ENCODE measurements at places on chromosomes 11 and 22.

DNA sequence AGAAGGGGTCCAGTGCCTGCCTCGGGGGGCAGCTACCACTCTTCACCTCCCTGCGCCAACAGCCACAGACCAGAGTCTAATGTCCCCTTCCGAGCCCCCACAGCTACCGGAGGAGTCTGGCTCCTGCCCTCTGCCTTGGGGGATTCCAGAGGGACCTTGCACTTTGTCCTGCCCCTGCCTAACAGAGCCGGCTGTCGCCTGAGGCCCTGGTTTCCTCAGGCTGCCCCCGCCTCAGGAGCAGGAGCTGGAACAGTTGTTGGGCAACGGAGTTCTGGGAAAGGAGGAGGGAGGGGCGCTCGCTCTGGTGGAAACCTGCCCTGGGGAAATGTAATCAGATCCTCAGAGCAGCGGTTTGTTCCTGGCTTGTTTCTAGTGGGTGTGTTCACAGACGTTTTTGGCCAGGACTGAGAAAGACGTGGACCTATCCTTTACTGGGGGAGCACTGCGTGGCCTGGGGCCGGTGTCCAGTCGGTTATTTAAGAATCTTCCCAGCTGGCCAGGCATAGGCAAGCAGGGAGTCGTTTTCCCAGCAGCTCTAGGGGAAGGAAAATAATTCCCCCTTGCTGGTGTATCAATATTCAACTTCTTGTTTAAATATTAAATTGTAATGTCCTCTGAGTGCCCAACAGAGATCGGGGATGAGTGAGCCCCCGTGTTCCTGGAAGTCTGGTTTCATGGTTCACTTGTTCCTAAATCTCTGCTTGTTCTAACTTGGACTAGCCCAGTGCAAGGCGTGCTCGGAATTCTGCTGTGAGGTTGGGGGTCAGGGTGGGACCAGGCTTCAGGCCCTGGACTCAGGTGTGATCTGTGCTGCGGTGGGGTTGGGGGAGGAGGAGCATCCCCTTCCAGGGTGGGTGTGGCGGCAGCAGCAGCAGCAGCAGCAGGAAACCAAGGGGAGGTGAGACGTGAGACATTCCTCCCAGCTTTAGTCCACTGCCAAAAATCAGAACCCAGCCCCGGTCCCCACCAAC lies 32.1 kb downstream of the A4GALT start:
- peak; percentile 91 for DNase-seq

GRCh38 chr22:31627223-31627731 lies 34.7 kb downstream of the PISD start:
- DNase-seq, result no peak

- peak; percentile 89 for DNase-seq
Measured at GRCh38 chr11:116312570-116313391, 460.0 kb downstream of the BUD13 start.

DNA sequence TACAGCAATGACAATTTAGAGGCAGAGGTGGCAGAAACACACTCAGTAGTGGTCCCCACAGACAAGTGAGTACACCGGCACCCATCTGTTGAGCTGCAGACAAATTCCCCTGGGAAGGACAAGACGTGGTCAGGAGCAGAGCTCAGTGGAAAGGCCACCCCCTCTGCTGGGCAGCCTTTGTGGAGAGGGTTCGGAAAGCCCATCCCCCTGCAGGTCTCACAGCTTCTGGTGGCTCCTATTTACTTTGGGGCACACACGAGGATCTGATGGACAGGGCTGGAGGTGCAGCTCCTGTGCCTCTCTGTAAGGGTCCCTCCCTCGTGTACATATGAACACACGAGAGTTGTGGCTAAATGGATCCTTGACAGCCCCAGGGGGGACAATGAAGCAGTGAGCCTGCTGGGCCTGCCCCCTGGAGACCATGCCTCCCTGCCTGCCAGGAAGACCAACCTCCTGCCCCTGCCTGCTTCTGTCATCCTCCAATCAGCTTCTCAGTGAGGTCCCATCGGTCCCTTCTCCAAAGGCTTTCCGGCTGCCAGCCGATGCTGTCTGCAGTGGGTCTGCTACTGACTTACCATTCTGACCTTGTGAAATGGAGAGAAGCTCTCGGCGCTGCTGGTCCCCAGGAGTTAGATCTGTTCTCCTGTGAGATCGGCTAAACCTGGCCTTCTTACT lies 161.5 kb downstream of the CACNA1I start:
- no peak for DNase-seq

GRCh38 chr11:26780376-26781085 lies 58.7 kb upstream of the SLC5A12 start:
- no peak for DNase-seq

GRCh38 chr11:48041877-48042695 lies 61.7 kb downstream of the PTPRJ start:
- DNase-seq, result no peak

- DNase-seq, result no peak
Measured at GRCh38 chr11:127119356-127119755, 118.8 kb upstream of the KIRREL3 start.

DNA sequence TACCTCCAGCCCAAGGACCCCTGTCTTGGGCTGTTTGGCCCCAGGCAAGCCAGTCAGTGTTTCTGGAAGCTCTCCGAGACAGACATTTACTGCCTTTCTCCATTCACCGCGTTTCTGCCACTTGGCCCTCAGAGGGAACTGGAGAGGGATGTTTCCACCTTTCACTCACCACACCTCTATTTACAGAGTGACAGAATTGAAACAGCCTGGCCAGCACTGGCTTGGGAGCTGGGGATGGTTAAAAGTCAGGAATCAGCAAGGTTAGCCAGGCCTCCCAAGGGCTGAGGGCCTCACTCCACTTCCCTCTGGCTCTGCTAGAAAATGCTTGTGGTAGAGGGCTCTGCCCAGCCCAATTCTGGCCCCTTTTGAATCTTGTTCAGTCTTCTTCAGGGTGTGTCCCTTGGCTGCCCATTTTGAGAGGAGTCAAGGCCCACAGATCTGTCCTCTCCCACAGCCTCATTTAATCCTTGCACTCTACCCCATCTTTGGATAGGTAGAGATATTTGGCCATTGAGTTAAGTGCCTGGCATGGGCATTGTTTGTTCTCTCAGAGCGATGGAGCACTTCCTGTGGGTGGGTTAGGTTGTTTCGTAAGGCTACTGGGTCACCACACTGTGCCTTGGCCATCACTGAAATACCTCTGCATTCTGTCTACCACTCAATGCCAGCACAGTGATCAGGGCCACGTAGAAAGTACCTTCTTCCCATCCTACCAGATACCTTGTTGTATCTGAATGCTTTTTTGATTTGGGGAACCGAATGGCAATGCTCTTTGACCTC lies 119.2 kb downstream of the MICAL2 start:
- DNase-seq, result no peak

DNA sequence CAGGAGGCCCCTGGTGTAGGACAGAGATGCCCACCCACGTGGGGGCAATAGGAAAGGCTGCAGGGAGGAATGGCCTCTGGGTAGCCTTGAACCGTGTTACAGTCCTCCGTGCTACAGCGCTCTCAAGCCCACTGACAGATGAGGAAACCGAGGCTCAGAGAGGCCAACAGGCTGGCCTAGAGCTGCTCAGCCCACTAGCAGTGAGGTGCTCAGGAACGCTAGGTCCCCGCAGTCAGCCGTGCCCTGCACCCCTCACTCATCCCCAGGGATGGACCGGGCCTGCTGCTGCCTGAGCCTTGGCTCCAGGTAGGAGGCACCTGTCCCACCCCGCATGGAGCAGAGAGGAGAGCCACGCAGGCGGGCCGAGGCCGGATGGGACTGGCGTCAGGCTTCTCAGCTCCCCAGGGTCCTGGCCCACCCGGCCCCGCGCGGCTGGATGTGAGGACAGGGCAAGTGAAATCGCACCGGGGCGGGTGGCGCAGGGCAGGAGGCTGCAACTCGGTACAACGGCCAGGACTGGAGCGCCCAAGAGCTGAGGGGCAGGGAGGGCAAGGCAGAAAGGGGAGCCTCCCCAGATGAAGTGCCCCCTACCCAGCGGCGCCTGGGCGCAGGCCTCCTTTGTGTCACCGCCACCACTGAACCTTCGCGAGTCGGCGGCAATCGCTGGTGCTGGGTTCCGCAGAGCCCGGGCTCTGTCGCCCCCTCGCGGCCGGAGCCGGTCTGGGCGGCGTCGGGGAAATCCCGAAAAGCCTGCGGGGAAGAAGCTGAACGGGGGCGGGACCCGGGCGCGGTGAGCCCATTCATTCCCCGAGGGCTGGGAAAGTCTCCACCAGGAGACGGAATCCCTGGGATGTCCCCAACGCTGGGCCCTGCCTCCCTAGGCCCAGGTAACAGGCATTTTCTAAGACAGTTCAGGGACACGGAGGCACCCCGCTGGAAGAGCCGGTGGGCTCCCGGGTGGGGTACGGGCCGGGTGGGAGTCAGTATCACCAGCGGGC lies 8.4 kb upstream of the SLC2A11 start:
- DNase-seq, result peak; percentile 92

DNA sequence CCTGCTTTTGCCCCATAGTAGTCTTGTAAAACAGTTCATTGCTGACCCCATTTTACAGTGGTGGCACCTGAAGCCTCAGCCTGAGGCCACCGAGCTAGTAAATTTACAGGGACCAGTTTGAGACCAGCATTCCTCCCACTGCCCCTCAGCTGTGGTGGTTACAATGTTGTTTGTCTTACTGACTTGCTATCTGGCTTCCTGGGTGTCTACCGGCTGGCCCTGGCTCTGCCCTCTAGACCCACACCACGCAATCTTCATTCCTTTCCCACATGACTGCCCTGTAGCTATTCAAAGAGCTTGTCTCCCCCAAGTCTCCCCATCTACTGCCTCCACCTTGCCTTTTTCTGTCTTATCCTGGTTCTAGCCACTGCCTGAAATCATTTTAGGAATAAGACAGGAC lies 20.8 kb downstream of the PIK3IP1 start:
- DNase-seq, result no peak

GRCh38 chr11:70297341-70297740 lies 26.9 kb downstream of the PPFIA1 start:
- DNase-seq, result no peak

- no peak for DNase-seq
Measured at GRCh38 chr22:37381489-37381888, 45.8 kb downstream of the ELFN2 start.

DNA sequence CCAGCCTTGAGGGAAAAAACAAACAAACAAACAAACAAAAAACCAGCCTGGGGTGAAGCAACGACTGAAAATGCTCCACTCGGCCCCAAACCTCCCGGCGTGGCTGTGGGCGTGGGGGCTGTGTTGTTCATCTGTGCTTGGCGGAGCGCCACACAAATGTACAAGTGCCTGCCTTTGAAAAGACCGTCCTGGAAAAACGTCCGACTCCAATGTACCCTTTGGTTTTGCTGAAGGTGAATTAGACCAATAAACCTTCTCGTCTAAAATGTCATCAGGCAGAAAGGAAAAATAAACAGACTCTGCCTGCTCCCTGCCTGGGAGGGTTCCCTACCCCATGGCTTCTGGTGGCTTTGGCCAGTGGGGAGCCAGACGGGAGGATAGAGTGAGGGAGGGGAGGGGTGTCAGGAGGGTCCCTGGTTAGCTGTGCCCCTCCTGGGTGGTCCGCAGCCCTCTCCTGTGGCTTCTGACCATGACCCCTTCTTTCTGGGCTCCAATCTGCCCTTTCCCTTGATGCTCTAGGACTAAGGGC lies 93.9 kb downstream of the TRMU start:
- no peak for DNase-seq

DNA sequence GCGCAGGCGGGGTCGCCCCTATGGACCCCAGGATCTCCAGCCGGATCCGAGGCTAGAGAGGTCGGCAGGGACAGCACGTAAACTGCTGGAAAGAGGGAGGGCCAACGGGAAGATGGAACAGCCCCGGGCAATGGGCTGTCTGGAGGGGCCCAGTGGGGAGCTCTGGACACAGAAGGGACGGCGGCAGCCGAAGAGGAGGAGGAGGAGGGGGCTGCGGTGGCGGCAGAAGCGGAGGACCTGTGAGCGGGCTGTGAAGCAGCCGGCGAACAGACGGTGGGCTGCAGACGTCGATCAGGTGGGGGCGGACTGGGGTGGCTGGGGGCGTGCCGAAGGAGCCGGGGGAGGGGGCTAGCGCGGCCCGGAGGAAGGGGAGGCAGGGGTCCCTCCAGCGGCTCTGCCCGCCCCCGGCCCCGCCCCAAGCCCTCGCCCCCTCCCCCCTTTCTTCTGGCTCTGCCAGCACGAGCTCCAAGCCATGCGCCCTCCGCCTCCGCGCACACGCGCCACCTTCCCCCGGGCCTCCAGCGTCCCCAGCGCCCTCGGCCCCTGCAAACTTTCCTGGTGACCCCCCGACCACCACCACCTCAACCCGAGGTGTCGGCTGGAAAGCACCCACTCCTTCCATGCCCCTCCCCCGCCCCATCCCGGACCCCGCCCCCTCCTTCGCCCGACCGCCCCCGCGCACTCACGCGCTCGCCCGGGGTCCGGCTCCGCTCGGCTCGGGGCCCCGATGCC lies 432 bp downstream of the TNKS1BP1 start:
- no peak for DNase-seq

DNA sequence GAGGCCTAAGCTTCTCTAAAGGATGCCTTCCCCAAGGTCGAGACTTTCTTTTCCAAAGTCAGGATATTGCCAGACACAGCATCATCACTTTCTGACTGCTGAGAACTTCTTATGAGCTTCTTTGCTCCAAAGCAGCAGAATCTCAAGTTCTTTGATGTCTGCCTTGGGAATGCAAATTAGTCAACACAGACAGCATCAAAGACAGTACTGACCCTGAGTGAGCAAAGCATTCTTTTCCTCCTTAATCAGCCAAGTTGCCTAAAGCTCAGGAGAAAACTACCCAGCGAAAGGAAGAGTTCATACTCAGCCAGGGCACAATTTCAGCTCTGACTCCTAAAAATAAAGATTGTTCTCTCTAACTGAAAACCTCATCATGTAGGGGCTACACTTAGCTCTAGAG lies 98.0 kb downstream of the SLC36A4 start:
- DNase-seq, result no peak

GRCh38 chr11:60513496-60514460 lies 1.4 kb upstream of the MS4A13 start:
- no peak for DNase-seq

DNA sequence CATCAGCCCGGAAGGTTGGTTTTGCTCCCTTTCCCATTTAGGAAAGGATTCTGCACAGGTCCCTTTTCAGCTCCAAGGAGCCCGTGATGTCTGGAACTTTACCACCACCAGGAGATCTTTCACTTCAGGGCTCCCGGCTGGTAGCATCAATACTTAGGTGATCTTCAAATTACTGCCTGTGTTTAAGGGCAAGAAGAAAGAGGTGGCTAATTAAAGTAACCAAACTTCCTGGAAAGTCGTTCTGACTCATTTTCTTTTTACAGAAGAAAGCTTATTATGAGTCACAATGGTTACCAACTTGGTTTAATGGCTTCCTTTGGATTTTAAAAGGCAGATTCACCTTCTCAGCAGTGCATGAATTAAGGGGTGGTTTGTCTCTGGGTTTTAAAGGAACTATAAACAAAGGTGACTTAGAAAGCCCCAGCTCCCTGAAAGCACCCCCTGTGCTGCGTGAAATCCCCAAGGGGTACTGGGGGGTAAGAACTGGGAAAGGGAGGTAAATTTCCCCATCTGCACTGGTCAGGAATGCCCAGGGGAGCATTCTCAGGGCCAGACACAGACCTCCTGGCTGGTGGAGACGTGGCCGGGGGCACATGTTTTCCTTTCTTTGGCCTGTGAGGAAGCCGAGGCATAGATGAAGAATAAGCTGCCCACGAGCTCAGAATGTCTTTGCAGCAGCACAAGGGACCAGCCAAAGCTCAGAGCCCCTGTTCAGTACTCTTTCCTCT lies 8.8 kb downstream of the POU2F3 start:
- DNase-seq, result no peak
